RWPE1 (cell line): ENCODE measurements at places on chromosomes 1 and 21.

DNA sequence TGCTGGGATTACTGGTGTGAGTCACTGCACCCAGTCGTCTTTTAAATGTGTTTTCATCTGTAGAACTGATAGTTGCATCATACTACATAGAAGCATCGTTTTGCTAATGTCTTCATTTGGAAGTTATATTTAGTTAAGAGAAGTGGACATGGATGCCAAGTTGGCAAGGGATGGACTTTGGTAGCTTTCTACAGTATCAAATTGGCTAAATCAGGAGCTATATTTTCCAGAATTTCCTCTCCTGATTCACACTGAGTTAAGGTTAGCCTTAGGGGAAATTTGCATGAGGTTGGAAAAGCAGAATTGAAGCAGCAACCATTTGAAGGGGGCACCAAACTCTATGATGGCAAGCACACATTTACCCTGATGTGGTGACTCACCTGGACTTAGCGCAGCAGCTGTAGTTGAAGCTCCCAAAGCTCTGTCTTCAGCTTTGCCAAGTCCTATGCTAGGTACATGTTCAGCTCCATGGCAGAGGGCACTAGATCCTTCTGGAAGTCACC lies 43.9 kb downstream of the DUSP10 start:
- no peak for DNase-seq

DNA sequence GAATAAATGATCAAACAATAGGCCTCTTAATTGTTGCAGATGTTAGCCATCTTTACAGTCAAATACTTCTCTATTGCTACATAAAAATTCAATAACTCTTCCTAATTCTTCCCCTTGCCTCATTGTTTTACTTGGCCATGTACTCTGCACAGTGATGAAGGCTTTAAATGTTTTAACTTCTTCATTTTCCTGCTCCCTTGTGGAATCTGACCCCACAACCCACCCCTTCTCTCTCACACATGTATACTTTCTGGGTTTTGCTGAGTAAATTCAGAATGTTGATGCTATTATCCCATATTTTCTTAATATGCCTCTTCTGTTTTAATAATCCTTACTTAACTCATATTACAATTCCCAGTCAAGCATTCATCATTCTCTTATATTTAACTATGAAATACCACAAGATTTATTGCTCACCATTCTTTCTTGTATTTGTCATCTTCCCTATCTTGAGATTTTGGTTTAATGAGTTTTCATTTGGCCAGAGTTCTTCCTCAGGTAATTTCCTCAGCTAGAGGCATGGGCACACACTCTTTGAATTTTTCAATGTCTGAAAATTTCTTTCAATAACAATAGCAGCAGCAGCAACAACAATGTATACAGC lies 327.8 kb upstream of the USP24 start:
- no peak for DNase-seq

DNA sequence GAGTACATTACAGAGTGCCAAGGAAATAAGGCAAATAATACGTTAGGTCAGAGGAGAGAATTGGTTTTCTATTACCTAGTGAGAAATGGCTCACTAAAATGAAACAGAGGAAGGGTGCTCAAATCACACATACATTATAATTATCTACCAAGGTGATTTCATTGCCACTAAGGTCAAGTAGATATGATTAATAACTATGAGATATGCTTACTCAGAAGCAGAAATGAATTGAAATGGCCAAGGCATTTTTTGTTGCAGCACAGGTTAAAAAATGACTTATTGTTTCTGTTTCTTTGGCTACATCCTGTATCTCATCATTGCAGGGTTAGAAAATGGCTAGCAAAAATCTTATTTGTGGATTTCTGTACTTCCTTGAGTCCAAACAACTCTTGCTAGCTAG lies 154.5 kb upstream of the GORAB start:
- no peak for DNase-seq

- peak; percentile 79 for DNase-seq
Observed at GRCh38 chr1:23544444-23545389, 13.7 kb upstream of the E2F2 start.

- no peak for DNase-seq
Observed at GRCh38 chr1:36657826-36658225, 175.1 kb upstream of the CSF3R start.

GRCh38 chr1:2785631-2786328 lies 15.7 kb downstream of the TTC34 start:
- no peak for DNase-seq

GRCh38 chr1:94280541-94280940 lies 43.2 kb upstream of the ARHGAP29 start:
- DNase-seq: no peak

DNA sequence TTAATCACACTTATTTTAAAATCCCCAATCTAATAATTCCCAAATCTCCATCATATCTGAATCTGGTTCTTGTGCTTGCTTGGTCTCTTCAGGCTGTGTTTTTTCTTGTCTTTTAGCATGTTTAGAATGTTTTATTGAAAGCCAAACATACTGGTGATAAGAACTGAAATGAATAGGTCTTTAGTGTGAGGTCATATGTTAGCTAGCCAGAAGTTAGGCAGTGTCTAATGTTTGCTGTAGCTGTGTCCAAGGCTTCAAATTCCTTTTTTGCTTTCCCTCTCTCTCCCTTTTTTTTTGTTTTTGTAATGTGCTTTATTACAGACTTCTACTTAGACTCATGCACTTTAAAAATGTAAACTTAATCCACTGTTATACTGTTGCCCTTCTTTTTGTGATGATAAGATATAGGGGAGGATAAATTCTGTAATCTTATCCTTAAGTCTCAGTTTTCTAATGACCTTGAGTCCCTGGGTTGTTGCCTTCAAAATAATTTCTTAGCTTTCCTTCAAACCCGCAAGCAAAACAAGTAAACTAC lies 725.1 kb downstream of the BRINP3 start:
- no peak for DNase-seq

- no peak for DNase-seq
Observed at GRCh38 chr1:12457771-12458170, 160.2 kb downstream of the DHRS3 start.

DNA sequence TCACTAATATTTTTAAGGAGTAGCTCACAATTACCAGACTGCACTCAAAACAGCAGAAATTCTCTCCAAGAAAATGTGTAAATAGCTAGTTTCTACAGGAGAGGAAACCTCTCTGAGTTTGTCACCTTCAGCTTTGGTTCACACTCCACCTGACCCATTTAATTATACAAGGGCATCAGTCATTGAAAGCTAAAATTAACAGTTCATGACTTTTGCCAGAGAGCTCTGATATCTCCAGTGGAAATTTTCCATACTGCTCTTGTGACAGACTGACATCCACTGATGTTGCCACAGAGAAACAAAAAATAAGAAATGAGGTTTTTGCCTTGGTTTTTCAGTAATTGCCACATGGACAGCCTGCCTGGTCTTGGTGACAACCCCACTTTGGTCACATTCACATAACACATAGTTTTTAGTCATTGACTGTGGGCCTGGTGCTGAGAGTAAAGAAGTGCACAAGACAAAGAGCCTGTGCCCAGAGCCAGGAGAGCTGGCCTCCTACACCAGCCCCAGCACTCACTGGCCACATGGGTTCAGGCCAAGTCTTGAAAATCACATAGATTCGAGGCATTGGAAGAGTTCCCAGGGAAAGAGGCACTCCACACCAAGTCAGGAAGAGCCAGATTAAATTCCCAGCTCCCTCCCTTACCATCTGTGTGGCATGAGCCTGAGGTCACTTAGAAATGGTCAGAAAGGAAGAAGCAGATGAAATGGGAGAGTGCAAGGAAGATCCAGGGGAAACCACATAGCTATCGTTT lies 13.8 kb upstream of the SIM2 start:
- no peak for DNase-seq

GRCh38 chr1:118302145-118302544 lies 117.1 kb upstream of the SPAG17 start:
- no peak for DNase-seq

GRCh38 chr1:6860401-6860800 lies 75.1 kb downstream of the CAMTA1 start:
- no peak for DNase-seq

DNA sequence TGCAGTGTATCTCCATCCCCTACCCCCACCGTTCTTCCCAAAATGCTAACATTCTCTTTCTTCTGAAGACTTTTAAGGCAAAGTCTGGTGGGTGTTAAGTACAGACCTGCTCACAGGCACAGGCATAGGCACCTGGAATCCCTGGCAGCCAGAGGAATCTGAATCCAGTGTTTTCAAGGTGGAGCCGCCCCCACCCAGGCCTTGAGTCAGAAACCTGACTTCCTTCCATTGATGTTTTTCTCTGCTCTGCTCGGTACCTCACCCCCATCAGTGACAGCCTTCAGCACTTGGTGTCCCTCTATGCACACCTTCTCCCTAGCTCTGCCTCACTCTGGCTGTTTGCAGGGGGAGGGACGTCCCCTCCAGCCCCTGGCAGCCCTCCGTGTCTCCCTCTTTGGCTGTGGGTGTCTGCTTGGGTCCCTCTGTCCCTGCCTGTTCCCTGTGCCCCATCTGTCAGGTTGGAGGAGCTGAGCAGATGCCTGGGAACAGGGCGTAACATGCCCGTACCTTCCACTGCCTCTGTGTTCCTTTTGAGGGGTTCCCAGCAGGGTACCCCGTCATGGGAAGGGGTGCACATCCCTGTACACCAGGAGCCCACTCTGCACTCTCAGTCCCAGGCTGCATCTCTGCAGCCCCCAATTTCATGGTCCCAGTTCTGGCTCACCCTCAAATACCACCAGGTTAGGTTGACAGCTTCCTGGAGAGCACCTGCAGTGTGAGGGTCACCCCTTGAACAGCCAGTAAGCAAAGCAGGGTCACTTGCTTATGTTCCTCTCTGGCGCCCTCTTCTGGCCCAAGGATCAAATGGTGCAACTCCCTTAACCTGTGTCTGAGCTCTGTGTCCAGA lies 6.7 kb downstream of the NCDN start:
- peak; percentile 81 for DNase-seq

GRCh38 chr1:211935448-211935970 lies 99.8 kb downstream of the INTS7 start:
- no peak for DNase-seq

GRCh38 chr1:118949315-118949714 lies 38.8 kb downstream of the TBX15 start:
- no peak for DNase-seq

DNA sequence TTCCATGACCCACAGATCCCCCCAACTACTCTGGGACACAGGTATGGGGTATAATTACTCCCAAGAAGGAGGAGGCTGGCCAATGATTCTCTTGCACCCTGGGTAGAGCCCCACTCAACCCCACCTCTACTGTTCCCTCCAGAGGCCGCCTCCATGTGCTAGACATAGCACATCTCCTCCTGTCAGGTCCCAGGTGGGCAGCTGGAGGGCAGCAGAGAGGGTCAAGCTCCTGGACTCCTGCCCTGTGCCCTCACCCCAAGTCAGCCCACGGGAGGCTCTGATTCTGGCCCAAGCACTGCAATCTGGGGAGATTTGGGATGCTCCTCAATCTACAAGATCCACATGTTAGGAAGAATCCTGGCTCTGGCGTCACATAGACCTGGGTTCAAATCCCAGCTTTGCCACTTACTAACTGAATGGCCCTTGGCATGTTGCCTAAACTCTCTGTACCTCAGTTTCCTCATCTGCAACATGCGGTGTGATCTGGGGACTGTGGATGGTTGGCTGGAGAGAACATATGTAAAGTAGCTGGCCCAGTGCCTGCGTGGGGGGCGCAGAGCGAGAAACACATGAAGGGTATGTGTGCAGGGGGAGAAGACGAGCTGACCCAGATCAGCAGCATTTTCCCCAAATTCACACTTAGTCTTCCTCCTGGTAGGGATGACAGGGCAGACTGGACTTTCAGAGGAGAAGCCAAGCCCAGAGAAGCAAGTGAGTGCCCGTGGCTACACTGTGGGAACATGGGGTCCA lies 23.2 kb downstream of the TNNT2 start:
- no peak for DNase-seq

DNA sequence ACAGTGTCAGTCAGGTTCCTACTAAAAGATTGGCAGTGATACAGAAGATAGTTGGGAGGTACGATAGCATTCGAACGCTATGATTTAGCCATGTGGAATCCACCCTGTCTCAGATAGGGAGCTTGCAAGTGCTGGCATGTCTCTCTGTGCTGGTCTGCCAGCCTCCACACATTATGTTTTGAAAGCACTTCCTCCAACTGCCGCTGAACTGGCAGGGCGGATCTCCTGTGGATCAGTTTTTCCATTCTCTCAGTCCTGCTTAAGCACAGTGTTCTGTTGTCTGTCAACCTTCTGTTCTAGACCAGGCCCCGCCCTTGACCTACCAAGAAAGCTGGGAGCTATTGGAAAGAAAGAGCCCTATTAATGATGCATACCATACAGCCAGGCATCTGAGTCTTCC lies 65.5 kb upstream of the PALMD start:
- DNase-seq: peak; percentile 94

DNA sequence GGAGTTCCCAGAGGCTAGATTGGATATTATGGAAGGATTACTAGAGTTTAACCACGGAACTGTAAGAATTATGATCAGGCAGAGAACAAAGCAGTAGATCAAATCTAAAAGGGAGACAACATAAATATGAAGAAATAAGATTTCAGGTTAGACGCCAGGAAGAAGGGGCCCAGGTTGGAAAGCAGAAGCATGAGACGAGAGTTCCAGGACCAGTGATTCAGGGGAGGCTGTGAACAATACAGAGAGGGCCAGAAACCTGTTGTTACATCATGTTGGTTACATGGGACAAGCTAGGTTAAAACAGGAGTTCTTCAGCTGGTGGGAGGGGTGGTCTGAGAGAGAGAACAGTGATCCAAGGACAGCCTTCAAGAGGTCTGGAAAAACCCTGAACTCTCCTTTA lies 128.4 kb upstream of the MROH9 start:
- no peak for DNase-seq

DNA sequence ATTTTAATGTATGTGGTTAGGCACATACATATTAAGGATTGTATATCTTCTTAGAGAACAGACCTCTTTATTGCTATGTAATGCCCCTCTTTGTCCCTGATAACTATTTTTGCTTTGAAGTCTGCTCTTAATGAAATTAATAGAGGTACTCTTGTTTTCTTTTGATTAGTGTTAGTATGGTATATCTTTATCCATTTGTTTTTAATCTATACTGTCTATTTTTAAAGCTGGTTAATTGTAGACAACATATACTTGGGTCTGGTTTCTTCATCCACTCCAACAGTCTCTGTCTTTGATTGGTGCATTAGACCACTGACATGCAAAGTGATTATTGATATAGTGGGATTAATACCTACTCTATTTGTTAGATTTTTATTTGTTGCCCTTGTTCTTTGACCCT lies 36.0 kb downstream of the LEPR start:
- DNase-seq: no peak

- no peak for DNase-seq
Observed at GRCh38 chr1:43902058-43902831, 31.4 kb upstream of the ARTN start.

DNA sequence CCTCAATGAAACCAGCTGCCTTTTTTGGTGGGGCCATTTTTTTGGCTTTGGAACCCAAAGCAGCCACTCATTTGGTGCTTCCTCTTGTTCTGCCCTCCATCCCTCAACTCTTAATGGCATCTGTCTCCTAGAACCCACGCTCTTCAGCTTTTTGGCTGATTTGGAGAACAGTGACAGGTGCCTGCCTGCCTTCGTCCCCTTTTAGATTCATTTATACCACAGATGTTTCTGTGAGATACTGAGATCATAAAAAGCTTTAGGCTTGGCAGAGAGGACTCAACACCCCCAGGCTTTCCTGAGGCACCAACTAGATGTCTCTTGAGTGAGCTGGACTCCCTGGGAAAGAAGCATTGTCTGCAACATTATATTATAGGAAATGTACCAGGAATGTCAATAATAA lies 20.4 kb upstream of the YTHDF2 start:
- DNase-seq: no peak
